Renal cortex interstitium (tissue), 15 donors: ENCODE measurements at places on chromosomes 2 and 18. TPM values are rescaled to one million over a fixed set of nuclear protein-coding genes. Genes with fewer than 3 reads are reported as not detected.

Gene APOB
- polyA plus RNA-seq: 3.1 TPM

Gene ALPP
- polyA plus RNA-seq: not detected

Gene COL3A1
- 1,302 TPM for polyA plus RNA-seq

DNA sequence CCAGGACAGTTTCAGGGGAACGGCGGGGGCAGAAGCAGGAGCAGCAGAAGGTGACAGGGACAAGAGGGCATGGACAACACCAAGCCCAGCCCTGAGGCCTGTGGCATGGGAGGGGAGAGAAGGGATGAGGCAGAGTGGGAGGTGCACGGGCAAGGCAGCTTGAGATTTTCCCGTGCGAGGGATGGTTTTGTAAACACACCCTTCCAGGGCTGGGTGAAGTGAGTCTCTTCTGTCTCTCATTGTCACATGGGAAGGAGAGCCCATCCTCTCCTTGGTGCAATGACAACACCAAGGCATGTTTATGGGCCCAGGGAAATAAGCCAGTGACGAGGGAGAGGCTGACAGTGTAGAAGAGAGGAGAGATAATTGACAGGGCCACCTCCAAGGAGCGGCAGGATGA, 69.6 kb upstream of the RIOK3 start:
- DNase-seq: no peak

GRCh38 chr18:74517236-74517630, 17.1 kb upstream of the CNDP1 start:
- DNase-seq: no peak
